ENCODE measurements at places on chromosomes 3 and 15.
A peak's percentile ranks its signal among the peaks of the same experiment; 100 is the strongest.

DNA sequence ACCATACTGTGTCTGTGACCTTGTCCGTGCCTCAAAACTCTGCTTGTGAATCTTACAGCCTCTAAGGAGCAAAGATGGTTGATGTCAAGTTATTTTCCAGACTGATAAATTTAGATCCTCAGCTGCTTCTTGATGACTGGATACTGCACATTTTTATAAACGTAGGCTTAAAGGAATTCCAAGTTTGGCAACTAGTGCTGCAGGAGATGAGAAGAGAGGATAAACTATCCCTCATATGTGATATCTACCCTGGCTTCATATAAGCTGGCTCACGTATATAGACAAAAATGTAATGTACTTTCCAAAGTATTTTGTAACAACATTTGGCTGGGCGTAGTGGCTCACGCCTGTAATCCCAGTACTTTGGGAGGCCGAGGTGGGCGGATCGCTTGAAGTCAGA lies 89.6 kb downstream of the GMPS start:
- DNase-seq = no peak

DNA sequence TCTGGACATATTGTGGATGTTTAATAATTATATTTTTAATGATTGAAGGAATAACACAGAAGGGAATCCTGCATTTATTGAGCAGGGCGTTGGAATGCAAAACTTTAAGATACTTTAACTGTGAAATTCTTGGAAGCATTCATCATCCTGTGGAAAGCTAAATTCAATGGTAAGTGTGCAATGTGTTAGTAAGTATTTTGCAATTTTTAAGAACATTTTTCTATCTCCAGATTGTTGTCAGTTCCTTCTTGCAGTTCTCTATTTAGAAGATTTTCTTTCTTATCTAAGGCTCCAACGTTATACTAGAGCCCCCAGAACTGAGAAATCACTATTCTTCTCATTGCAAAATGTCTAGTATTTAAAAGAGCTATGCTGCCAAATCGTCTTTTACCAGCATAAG lies 132.2 kb upstream of the TSC22D2 start:
- DNase-seq = no peak

- peak; percentile 63 for DNase-seq
These were observed 29.8 kb downstream of the IRAK2 start for GRCh38 chr3:10194328-10195071.

DNA sequence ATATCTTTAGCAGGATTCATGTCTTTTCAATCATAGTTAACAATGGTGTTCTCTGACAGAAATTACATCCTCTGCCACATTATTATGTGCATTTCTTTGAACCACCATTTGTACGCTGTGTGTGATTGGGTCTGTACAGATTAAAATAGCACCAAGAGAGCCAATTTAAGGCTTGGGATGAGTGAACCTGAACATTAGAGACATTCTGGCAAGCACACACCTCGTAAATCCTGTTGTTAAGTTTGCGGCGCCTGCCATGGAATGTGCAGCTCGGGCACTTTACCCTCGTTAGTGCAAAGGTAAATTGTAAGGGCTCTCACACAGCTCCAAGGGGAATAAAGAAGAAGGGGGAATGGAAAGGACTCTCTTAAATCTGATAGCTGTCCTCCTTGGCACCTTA lies 482.4 kb upstream of the DPPA4 start:
- DNase-seq = no peak

DNA sequence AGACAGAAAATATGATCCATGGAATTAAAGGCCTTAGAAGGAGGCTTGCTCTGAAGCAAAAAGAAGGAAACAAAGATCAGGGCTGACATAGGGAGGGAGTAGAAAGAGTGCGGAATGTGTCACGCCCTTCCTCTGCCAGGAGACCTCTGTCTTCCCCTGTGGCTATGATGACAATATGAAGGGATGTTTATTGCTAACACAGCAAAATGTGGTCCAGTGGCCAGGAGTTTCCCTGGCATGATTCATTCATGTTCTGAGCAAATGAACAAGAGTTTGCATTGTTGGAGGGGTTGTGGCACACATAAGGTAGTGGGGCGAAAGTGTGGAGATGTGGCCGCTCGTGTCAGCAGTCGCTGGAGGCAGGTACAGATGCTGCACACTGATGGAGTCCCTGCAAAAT lies 169.4 kb downstream of the SHQ1 start:
- no peak for DNase-seq

- no peak for DNase-seq
These were observed 274.4 kb downstream of the TLE3 start for GRCh38 chr15:69823223-69823907.

- DNase-seq = no peak
These were observed 570 bp upstream of the NEDD4 start for GRCh38 chr15:55993804-55994560.

DNA sequence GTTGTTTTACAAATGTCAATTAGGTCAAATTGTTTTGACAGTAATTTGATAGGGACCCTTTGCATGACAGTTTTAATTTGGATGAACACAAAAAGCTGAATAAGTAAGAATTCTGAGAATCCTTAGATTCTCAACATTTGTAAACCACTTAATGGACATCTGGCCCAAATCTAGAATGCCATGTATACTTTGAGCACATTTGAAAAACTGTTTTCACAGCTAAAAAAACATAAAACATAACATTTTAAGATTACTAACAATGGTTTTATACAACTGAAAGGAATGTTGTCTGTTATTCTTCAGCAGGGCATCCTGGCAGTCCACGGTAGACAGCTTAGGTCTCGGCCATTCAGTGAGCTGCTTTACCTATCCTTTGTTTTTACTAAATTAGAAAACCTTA lies 34.5 kb upstream of the TM2D3 start:
- DNase-seq = no peak

GRCh38 chr15:59867086-59867855 lies 136.8 kb upstream of the FOXB1 start:
- no peak for DNase-seq

GRCh38 chr15:42270551-42270950 lies 2.5 kb upstream of the GANC start:
- no peak for DNase-seq

DNA sequence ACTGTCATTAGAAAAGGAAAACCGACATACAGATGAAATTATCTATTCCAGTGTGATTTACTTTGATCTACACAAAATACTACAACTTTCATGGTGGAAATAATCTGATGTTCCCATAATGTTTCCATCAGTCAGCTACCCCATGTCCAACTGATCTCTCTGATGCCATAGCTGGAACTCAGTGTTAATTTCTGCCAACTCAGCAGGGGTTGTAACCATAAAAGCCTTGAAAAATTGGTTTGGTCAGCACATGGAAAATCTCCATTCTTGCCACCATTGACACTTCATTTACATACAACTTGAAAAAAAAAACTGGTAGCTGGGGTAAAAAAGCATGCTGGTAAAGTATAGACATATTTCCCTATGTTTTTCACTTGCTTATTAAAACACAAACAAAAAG lies 1463.7 kb downstream of the OTOL1 start:
- DNase-seq = no peak

- no peak for DNase-seq
These were observed 132.6 kb upstream of the LIPC start for GRCh38 chr15:58298879-58299850.

- no peak for DNase-seq
These were observed 95.1 kb upstream of the PDZRN3 start for GRCh38 chr3:73719861-73720260.

DNA sequence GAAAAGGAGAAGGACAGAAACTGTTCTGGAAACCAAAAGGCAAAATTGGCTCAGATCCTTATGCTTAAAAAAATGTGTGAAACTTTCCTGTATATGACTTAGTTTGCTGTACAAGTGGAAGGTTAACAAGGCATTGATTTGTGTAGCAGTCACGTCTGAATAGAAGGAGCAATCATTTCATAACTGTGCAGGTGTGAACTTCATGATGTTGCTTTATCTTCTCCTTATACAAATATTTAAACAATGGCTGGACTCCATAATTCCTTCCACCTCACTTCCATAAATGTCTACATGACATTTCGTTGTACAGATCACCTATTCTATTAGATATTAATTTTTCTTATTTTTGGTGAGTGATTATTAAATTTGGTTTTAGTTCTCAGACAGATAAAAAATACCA lies 382.7 kb upstream of the NPAP1 start:
- no peak for DNase-seq

- DNase-seq = no peak
These were observed 43.6 kb upstream of the KLF13 start for GRCh38 chr15:31283043-31283442.

- no peak for DNase-seq
These were observed 43.1 kb downstream of the PEAK1 start for GRCh38 chr15:77376770-77377169.

GRCh38 chr15:56342653-56343052 lies 22.6 kb upstream of the TEX9 start:
- DNase-seq = no peak

DNA sequence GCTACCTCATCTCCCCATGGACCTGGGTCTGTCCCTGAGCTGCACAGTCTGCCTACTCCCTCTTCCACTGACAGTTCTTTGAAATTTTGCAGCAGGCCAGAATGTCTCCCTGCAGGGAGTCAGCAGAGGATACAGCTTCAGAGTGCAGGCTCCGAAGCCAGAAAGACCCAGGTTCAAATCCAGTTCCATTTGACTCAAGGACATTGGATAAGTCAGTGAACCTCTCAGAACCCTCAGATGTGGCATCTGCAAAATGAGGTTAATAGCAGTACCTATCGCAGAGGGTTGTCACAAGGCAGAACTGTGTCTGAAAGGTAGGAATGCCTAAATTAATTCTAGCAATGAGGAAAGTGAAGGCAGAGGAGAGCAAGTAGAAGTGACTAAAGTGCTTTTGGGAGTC lies 244.4 kb upstream of the TRIM42 start:
- DNase-seq = no peak

Measured in CD4-positive, alpha-beta T cell treated with Interleukin-15 for 4 hours (primary cell).